ENCODE measurements at places on chromosomes 3 and 15.

GRCh38 chr15:44243829-44244228 lies 44.7 kb upstream of the GOLM2 start:
- no peak for DNase-seq

- DNase-seq, result no peak
These were observed 8.3 kb downstream of the IQGAP1 start for GRCh38 chr15:90396321-90396720.

GRCh38 chr3:173663696-173664111 lies 266.2 kb downstream of the NLGN1 start:
- no peak for DNase-seq

DNA sequence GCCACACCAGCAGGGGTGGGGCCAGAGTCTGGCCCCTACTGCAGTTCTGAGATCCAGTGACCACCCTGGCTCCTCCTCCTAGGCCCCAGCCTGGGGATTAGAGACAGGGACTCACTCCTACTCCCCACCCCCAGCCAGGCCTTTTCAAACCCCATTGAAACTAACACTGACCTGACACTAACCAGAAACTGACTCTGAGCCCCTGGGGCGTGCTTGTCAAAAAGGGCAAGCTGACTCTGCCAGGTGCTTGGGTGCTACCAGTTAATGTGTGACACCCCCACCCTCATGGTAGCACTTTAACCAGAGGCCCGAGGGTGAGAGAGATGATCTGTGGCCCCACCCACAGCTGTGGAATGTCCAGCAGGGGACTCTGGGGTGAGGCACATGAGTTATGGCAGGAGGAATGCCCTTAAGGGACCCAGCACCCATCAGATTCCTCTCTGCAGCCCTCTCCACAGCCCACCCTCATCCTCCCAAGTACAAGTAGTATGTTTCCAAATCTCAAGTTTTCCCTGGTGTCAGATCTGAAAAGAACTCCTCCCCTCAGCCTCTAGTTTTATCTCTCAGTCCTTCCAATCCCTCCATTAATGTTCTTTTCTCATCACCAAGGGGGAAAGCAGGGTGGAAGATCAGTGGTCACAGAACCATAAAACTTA lies 1.4 kb downstream of the PTH1R start:
- no peak for DNase-seq

- DNase-seq, result no peak
These were observed 181.4 kb downstream of the GAP43 start for GRCh38 chr3:115804713-115805119.

DNA sequence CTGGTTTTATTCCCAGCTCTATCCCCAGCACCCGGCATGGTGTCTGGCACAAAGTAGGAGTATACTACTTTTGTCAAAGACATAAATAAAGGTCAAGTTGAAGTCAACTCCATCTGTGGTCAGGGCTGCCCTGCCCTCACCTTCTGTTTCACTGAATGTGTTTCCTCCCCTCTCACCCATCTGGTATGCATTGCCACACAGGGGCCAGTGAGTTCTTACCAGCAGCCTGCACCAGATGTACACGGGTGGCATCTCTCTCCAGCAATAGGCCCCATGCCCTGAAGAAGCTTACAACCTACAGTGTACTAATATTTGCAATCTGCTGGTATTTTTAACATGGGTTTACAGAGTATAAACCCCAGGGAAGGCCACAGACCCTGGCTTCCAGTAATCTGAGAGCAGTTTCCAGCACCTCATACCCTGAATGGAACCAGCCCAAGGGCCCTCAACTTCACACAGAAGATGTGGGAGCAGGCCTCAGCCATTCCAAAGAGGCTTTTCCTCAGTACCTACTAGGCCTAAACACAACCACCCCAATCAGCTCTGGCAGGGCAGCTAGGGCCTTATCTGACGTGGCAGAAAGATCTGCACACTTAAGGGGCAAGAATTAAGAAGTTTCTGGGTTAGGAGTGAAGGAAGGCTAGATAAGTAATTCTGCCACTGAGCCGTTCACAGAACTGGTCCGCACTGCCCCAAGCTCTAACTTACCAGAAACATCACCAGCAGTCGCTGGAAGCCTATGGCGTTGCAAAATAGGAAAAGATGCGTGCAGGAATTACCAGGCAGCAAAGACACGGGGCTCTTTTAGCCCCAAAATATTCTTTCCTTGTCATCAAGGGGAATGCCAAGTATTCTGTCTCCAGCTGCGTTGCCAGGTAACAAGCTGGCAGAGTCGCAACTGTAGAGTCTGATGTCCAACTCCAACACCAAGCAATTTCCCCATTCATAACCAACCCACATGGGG lies 2.1 kb downstream of the IDH2 start:
- no peak for DNase-seq

- DNase-seq, result no peak
These were observed 72.7 kb upstream of the SLC4A7 start for GRCh38 chr3:27556887-27557286.

DNA sequence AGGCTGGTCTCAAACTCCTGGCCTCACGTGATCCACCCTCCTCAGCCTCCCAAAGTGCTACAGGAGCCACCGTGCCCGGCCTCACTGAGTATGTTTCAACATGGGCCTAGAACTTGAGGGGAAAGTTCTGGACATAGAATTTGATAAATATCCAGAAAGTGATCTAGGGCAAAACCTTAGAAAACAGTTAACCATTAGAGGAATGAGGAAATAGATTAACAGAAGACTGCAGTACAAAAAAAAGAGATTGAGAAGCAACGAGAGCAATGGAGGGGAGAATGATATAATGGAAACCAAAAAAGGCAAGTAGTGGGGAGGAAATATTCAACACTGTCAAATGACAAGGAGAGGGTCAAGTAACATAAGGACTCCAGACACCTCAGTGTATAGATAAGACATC lies 191.5 kb downstream of the PLCH1 start:
- no peak for DNase-seq

GRCh38 chr15:100531204-100531603 lies 2.5 kb upstream of the CERS3 start:
- DNase-seq, result no peak

DNA sequence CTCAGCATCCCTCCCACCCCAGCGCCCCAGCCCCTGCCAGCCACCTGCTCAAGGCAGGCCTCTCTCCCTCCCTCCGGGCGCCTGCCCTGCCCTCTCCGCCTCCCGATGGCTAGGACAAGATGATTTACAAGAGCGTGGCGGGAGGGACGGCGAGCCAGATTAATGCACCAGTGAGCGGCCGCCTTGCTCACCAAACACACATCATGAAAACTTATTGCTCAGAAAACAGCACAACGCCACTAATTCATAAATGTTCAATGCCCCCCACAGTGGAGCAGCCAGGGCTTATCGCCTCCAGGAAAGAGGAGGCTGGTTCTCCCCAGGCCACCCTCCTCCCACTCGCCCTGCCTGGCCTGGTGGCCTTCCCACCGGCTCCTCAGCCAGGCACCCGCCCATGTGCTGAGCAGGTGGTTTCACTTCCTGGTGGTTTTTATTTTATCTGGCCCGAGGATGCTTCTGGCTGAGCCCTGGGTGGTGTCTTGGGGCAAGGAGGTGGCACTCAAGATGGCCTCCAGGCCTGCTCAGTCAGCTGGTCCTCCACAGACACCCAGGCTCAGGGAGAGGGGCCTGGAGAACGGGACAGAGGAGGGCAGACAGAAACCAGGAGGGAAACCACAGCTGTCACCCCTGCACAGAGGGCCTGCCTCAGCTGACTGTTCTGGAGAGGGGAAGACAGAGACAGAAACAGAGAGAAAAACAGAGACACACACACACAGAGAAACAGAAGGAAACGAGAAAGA lies 284.9 kb downstream of the UACA start:
- DNase-seq, result no peak

DNA sequence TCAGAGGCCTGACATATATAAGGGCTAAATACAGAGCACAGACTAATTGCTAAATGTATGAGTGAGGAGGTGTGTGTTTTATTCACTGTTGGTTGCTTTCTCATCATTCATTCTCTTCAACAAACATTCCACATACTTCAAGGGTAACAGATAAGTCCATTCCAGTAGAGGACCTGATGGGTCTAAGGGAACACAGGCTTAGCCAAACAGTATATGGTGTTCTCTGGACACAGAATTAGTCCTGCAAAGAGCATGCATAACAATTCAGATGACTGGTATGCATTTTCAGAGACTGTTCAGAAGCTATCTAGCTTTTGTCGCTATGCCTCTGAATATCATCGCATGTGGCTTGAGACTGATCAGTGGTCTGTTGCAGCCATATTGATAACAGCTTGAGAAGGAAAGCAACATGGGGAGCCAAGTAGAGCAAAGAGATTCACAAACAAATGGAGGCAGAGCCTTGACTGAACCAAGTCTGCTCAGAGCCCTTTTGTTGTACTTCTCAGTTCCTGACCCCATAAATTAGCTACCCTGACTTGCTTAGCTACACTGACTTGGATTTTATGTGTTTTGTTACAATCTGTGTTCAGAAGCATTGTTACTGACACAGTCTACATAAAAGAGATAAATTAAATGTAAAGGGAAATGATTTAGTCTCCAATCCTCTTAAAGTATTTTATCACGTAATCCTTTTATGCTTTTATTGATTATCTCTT lies 1178.7 kb downstream of the ROBO1 start:
- no peak for DNase-seq

DNA sequence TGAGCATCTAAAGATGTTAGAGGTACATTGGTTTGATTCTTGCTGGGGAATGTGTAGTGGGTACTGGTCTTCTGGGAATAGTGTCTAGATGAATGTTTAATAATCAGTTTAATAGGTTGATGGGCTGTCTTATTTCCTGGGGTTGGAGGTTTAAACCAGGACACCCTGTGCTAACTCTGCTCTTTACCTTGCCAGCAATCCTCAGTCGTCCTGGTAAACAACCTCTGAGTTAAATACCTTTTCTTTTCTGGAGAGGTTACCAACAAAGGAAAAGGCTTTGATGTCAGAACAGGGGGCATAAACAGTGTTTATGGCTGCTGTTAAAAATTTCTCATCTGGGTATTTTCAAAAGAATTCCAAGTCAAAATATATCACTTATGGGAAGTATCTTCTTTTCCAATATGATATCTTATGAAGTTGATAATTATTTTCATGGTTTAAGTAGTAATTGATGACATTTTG lies 23.5 kb downstream of the MITF start:
- DNase-seq, result no peak

Measured in NCI-H1092 (cell line).